ENCODE measurements at places on chromosomes 6 and 20.

DNA sequence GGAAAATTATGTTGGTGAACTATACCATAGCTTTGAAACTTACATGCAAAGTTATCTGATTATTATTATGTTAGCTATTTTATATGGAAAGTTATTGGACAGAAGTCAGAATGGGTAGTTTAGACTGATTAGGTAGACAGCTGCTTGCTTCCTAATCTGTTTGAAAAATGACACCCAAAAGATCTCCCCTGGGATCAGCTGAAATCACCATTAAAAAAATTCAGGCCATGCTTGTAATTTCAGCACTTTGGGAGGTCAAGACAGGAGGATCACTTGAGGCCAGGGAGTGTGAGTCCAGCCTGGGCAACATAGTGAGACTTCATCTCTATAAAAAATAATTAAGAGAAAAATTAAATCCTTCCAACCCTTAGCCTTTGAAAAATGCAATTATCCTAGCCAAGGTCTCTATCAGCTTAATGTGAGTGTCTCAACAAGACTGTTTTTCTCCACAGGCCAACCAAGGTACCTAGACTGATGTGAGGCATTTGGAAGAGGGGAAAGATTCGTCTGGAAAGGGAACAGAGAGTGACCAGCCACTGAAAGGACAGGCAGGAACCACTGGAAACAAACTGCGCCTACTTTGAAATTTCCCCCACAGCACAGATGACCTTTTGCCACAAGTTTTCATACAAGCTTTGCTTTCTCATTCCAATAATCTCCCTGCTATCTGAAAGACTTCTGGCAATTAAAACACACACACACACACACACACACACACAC, 232.3 kb downstream of the GMPR start:
- H3K27ac ChIP-seq: no peak overlapping the region
- no peak for DNase-seq
- H3K36me3 ChIP-seq: no peaks in the 10 kb centered on the region
- no peaks in the 10 kb centered on the region for H3K27me3 ChIP-seq
- no peak overlapping the region for H3K4me3 ChIP-seq

- H3K4me3 ChIP-seq: no peak overlapping the region
- H3K4me1 ChIP-seq: peaks cover 5% of the 10 kb centered on the region
- H3K27me3 ChIP-seq: no peaks in the 10 kb centered on the region
- DNase-seq: peak; percentile 92
- H3K27ac ChIP-seq: peak overlapping the region; percentile 82
Observed at GRCh38 chr6:32081168-32081990, 27.8 kb downstream of the TNXB start.

- no peaks in the 10 kb centered on the region for H3K4me1 ChIP-seq
- no peak overlapping the region for H3K27ac ChIP-seq
- no peaks in the 10 kb centered on the region for H3K27me3 ChIP-seq
- no peak overlapping the region for H3K4me3 ChIP-seq
- no peaks in the 10 kb centered on the region for H3K36me3 ChIP-seq
- DNase-seq: no peak
Observed at GRCh38 chr6:140370976-140371870, 996.8 kb upstream of the CITED2 start.

DNA sequence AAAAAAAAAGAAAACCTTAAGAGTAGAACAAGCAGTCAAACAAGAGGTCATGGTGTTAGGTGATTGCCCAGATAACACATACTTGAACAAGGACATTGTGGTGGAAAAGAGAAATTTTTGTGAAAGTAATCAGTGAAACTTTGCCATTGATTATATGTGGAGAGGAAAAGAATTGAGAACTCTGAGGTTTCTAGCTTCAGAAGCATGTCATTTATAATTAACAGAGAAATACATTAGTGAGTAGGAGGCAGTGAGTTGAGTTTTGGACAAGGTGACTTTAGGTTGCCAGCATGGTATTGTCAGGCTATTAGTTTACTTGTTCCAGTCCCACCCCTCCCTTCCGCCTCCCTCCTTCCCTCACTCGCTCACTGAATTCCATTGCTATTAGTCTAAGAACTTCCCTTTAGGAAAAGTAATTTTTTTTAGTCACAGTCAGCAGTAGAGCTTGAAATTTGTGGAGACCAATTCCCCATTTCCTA, 17.2 kb downstream of the TAB2 start:
- H3K4me1 ChIP-seq: peaks cover 7% of the 10 kb centered on the region
- no peaks in the 10 kb centered on the region for H3K27me3 ChIP-seq
- H3K27ac ChIP-seq: no peak overlapping the region
- DNase-seq: no peak
- H3K4me3 ChIP-seq: no peak overlapping the region

DNA sequence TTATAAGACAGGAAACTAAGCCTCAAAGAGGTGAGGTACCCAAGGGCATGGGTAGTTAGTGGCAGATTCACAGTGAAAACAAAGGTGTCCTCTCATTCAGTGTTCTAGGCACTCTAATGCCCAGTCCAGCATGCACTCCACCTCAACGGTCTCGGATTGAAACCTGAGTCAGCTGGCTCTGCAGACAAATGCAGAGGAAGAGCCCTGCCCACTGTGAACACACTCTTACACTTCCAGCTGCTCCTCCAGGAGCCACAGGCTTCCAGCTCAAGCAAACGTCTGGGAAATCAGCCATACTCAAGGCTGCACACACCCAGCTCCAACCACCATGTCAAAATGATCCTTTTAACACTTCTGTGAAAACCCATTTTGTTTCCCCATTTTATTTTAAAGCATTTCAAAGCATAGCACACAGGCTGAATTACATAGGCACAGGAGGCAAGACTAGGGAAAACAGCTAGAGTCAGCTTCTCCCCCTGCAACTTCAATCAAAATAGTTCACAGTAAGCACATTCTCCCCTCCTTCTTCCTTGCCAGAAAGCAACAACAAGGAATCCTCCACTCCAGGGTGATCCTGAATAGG, 3.0 kb upstream of the IL17A start:
- H3K27me3 ChIP-seq: no peaks in the 10 kb centered on the region
- H3K4me3 ChIP-seq: no peak overlapping the region
- H3K36me3 ChIP-seq: no peaks in the 10 kb centered on the region
- no peak overlapping the region for H3K27ac ChIP-seq
- no peak for DNase-seq
- no peaks in the 10 kb centered on the region for H3K4me1 ChIP-seq

GRCh38 chr6:61977947-61978346, 308.1 kb downstream of the KHDRBS2 start:
- no peaks in the 10 kb centered on the region for H3K36me3 ChIP-seq
- no peak overlapping the region for H3K27ac ChIP-seq
- no peak for DNase-seq

DNA sequence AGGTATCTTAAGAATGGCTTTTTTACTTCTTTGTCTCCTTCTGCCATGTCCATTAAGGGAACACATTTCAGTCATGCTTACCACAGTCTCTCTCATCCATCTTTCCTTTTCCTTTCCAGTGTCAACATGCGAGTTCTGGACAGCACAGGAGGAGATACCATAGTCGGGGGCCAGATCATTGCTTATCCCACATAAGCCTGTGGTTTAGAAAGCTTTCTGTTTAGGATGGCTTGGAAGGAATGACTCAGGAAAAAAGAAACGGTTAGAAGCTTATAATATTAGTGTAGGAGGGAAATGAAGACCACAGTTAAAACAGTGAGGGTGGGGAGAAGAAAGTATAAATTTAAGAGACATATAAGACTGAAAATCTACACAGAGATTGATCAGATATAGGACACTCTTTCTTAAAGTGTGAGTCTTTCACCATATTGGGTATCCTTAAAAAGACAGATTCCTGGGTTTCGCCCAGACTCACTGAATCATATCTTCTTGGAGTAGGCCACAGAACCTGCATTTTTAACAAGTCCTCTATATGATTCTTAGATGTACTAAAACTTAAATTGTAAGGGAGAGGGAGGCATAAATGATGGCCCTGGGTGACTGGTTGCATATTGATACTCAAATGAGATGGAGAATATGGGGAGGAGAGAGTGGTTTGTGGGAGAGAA, 36.1 kb downstream of the DSE start:
- DNase-seq: no peak
- no peak overlapping the region for H3K27ac ChIP-seq
- no peaks in the 10 kb centered on the region for H3K36me3 ChIP-seq
- H3K27me3 ChIP-seq: no peaks in the 10 kb centered on the region
- no peak overlapping the region for H3K4me3 ChIP-seq
- H3K4me1 ChIP-seq: peaks cover 12% of the 10 kb centered on the region

- H3K4me1 ChIP-seq: peaks cover 3% of the 10 kb centered on the region
- no peak overlapping the region for H3K4me3 ChIP-seq
Observed at GRCh38 chr6:137776786-137777686, 90.0 kb upstream of the TNFAIP3 start.

DNA sequence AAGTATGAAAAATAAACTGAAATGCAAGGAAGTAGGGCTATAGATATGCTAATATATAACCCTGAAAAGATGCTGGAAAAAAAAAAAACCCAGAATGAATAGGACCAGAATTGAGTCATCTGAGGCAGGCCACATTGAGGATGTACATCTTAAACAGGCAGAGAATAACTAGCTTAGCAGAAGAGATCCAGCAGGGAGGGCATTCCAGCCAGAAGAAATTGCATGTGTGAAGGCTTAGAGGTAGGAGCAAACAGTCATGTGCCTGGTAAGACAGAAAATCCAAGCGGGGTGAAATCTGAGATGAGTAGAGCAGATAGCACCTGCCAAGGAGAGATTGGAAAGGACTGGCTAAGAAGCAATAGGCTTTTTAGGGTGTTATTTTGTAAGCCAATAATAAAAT, 2.6 kb downstream of the COL19A1 start:
- H3K27me3 ChIP-seq: no peaks in the 10 kb centered on the region
- DNase-seq: no peak
- peaks cover 4% of the 10 kb centered on the region for H3K4me1 ChIP-seq
- H3K27ac ChIP-seq: no peak overlapping the region
- no peak overlapping the region for H3K4me3 ChIP-seq

DNA sequence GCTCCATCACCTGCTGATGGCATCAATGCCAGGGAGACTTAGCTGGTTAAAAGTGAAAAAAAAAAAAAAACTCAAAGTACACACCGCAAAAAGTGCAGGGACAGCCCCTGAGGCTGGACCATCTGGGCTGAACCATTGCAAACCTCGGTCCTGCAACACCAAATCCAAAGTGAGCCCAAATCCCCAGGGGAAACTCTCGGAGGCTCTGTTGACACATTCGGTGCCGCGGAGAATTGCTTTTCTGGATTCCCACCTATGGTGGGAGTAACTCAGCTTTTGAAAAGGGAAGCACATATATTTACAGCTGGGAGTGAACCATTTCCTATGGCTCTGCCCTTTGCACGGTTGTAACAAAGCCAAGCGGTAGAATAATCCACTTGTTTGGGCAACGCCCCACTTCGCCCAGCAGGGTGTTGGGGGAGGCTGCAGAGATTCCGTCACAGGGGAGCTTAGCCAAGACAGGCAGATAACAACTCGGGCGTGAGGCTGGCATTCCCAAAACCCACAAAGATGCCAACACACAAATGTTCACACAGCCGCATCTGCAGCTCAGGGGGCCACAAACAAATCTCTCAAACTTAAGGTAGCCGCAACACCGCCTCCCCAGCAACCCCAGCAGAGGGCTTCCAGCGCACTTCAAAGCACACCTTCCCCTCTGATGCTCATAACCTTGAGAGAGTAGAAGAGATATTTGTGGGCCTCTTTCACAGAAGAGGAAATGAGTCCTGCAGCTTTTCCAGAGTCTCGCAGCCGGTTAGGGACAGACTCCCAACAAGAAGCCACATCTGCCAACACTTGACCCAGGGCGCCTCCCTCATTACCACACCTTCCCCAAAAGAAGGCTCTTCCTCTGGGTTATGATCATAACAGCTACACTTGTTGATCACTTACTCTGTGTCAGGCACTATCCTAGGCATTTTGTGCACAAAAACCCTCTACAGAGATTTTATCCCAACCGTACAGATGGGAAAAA, 11.4 kb downstream of the ZC3H12D start:
- no peak overlapping the region for H3K27ac ChIP-seq
- no peak for DNase-seq
- H3K27me3 ChIP-seq: no peaks in the 10 kb centered on the region

DNA sequence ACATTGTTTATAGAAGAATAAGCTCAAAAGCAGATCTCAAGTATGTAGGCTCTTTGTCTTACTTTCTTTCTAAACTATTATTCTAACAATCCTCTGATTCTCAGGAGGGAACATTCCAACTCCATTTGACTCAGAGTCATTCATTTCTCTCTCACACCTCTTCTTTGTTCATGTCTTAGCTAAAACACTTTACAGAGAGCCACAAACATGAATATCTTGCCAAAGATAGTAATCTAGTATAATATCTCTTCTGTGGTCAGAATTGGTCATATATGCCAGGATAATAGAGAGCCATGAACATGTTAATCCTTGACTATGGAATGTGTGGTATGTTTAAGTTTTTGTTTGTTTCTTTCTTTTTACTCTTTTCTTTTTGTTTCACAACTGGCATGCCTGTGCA, 456.0 kb upstream of the PTCHD4 start:
- no peak overlapping the region for H3K4me3 ChIP-seq
- H3K27ac ChIP-seq: no peak overlapping the region
- no peak for DNase-seq
- no peaks in the 10 kb centered on the region for H3K27me3 ChIP-seq

- no peak overlapping the region for H3K4me3 ChIP-seq
- H3K36me3 ChIP-seq: no peaks in the 10 kb centered on the region
- H3K4me1 ChIP-seq: no peaks in the 10 kb centered on the region
- no peaks in the 10 kb centered on the region for H3K27me3 ChIP-seq
Observed at GRCh38 chr20:45128099-45128498, 3.8 kb upstream of the WFDC12 start.

GRCh38 chr20:24425523-24426135, 43.8 kb upstream of the SYNDIG1 start:
- H3K36me3 ChIP-seq: no peaks in the 10 kb centered on the region
- H3K4me3 ChIP-seq: no peak overlapping the region
- no peak for DNase-seq
- no peak overlapping the region for H3K27ac ChIP-seq

DNA sequence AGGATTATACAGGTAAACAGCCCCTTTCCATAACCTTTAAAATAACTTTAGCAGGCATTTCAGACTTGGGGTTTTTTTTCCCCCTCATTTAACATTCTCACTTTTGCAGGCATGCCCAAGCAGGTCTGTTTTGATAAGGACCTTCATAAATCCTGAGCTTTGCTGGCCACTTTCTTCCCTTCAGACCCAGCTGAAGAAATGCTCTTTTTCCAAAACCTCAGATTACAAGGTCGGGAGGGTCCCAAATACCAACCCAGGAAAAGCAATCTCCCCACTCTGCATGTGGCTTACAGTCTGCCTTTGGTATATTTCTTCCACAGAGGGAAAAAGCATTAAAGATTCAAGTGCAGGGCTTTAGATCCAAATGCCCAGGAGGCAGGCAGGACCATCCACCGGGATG, 6.8 kb downstream of the NFATC2 start:
- H3K4me1 ChIP-seq: no peaks in the 10 kb centered on the region
- no peak overlapping the region for H3K27ac ChIP-seq
- H3K27me3 ChIP-seq: no peaks in the 10 kb centered on the region
- no peak overlapping the region for H3K4me3 ChIP-seq

DNA sequence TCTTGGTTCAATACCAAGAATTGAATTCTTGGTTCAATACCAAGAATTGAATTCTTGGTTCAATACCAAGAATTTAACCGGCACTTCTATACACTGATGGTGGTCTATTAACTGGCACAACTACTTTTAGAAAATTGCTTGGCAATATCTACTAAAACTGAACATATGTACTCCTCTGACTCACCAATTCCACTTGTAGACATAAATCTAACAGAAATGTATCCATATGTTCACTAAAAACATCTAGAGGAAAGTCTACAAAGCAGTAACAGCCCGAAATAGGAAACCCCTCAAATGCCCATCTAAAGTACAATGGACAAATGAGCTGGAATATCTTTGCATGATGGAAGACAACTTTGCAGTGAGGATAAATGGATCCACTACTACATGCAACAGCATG, 71.9 kb downstream of the KIF16B start:
- H3K27ac ChIP-seq: no peak overlapping the region
- no peak for DNase-seq
- no peaks in the 10 kb centered on the region for H3K36me3 ChIP-seq
- no peak overlapping the region for H3K4me3 ChIP-seq
- no peaks in the 10 kb centered on the region for H3K27me3 ChIP-seq

All from ovary (tissue), 10 donors.